ENCODE measurements at places on chromosomes 11 and 22. TPM values are rescaled to one million over a fixed set of nuclear protein-coding genes. Genes with fewer than 3 reads are reported as not detected.

GRCh38 chr11:79610678-79611077 lies 169.8 kb upstream of the TENM4 start:
- no peak for DNase-seq

DNA sequence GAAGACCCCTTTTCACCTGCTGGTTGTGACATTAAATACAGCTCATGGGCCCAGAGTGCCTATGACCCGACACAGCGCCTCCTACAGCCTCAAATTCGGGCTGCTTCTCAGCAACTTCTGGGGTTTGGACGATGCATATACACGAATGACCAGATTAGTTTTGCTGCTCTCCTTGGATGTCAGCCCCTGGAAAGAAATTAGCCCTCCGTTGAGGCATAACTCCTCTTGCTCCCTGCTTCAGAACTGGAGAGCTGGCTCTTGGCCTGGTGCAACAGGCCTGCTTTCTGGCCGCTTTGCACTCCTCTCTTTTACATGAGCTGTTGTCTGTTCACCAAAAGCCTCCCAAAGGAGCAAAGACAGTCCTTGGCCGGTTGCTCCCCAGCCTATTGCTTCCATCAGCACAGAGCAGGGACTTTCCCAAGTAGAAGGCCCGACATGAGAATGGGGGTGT lies 3.3 kb downstream of the TECTA start:
- peak; percentile 22 for DNase-seq

- DNase-seq: no peak
Observed at GRCh38 chr11:83543706-83544439, 257.7 kb upstream of the CCDC90B start.

GRCh38 chr11:369336-370018 lies at the start of gene B4GALNT4:
Gene B4GALNT4, plus strand, starts transcription at chr11:369499. Its CDS starts 305 bp downstream, at chr11:369804.
- no peak for DNase-seq

GRCh38 chr11:72842126-72842525 lies 27.9 kb downstream of the ATG16L2 start:
- no peak for DNase-seq

- DNase-seq: no peak
Observed at GRCh38 chr11:59076876-59077571, 9.1 kb upstream of the GLYATL1B start.

DNA sequence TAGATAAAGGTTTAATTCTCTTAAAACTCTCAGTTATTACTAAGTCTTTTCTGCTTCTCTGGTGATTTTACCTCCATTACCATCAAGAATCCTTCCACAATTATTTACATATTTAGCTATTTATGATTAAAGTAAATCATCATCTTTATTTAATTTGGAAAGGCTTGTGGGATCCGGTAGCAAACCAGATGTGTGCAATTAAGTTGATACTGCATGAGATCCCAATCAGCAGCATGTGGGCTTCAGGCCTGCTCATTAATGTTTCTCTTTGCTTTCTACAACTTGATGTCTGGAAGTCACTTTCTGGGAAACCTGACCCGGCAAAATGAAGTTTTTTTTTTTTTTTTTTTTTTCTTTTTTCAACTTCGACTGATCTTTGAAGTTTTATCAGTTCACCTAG lies 558.4 kb upstream of the ANO5 start:
- DNase-seq: no peak

DNA sequence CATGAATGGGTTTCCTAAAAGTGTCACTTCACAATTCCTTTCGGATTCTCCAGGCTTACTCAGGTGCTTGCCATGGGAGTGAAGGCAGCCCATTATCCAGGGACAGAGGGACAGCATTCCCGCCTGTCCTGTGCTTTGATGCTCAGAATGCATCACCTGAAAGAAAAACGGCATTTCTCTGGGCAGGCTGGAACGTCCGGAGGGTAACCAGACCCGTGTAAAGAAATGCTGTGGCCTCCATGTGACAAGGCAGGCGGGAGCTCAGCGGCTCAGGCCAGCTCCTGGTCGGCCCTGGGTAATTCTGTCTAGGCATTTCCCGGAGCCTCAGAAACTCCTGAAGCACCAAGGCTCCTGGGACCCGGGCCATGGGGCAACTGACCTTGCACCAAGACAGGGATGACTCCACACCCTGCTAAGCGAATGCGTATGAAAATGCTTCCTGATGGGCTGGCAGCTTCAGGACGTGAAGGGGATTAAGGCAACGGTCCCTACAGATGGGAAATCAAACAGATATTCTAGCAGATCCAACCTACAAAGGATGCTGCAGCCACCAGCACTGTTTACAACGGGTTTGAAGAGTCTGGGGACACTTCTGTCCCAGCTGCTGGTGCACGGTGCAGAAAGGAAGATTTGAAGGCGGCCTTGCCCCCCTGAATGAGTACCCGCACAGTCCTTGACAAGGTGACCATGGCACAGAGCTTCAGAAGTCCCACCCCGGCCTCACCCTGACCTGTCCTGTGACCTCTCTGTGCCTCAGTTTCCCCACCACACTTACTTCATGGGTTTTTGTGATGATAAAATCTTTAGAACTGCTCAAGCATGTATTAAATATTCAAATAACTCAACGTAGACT lies 13.6 kb upstream of the FGF3 start:
- no peak for DNase-seq

- peak; percentile 90 for DNase-seq
Observed at GRCh38 chr22:50507421-50507990, at the start of gene LMF2. Gene LMF2, minus strand, starts transcription at chr22:50507702. Its CDS starts 27 bp downstream, at chr22:50507675.

DNA sequence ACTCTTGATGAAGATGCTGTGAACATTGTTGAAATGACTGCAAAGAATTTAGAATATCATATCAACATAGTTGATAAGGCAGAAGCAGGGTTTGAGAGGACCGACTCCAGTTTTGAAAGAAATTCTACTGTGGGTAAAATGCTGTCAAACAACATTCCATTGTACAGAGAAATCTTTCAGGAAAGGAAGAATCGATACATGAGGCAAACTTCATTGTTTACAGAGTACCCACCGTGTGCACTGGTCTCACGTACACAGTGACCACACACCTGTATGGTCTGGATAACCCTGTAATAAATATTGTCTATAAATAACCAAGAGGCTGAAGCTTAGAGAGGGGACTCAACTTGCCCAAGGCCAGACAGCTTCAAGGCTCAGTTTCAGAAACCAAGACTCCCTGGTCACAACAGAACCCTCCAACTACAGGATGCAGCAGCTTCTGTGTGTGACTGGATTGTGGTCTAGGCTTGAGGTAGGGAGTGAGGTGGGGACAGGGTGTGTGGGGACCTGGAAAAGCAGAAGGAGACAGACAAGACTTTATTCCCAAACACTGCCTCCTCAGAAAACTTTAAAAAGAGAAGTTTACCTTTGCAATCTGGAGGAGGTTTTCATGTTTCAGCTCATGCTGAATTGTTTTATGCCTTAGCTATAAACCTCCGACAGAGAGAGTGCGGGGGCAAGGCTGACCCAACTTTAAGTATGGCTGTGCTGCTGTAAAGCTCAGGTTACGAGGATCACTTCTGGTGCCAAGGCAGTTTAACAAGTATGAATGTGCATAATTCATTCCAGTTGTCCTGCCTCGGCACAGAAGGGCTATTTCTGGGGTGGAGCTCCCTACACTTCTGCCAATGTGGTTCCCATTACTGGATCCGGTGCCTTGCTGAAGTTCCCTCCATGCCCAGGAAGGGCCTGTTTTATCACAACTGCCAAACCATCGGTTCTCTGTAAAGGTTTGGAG lies 372.6 kb upstream of the NARS2 start:
- DNase-seq: no peak

DNA sequence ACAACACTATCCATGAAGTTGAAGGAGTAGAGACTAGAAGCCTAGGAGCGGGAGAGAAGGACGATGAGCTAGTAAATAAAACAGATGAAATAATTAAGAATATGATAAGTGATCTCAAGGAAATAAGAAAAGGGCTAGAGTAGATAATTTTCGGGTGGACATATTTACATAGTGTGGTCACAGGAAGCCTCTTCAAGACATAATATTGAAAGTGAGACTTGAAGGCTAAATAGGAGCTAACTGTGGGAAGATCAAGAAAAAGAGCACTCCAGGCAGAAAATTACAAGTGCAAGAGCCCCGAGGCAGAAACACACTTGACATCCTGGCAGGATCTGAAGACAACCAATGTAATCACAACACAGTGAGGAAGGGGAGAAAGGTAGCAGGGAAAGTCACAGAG lies 11.9 kb upstream of the PPFIBP2 start:
- DNase-seq: no peak

GRCh38 chr11:45158210-45158731 lies 11.8 kb downstream of the PRDM11 start:
- DNase-seq: no peak

- no peak for DNase-seq
Observed at GRCh38 chr11:128757886-128758612, 64.2 kb downstream of the FLI1 start.

- no peak for DNase-seq
Observed at GRCh38 chr22:31814942-31815341, 61.1 kb downstream of the DEPDC5 start.

DNA sequence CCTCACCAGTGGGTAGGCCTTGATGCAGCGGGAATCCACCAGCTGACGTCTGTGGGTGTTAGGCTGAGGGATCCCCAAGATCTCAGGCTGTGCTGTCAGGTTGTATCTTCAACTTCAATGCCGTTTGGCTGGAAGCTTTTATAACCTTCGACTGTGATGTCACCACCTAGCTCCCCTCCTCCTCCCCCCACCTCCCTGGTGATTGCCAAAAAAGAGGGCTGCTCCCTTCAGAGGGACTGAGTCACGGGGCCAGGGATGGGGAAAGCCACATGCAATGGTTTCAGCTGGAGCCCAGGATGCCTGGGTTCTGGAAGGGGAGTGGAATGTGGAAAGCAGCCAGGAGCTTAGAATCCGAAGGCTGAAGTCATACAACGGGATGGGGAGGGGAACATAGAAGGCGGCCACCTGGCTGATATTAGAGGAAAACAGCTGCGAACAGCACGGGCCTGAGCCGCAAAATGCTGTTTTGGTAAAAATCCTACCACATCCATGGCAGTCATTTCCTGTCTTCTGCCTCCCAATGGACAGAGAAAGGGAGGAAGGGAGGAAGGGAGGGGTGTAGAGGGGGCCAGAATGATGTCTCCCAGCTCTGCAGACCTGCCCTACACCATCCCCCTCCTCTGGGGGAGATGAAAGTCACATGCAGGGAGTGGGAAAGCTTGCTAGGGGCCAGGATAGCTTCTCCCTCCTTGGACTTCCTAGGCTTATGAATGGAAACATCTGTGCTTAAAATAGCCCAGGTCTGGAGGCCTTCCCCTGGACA lies at the start of gene LRRN4CL:
LRRN4CL (minus strand) TSS at position 110 of the 763 bp plus-strand sequence. CDS start 1,022 bp downstream, outside the sequence.
- DNase-seq: peak; percentile 82

DNA sequence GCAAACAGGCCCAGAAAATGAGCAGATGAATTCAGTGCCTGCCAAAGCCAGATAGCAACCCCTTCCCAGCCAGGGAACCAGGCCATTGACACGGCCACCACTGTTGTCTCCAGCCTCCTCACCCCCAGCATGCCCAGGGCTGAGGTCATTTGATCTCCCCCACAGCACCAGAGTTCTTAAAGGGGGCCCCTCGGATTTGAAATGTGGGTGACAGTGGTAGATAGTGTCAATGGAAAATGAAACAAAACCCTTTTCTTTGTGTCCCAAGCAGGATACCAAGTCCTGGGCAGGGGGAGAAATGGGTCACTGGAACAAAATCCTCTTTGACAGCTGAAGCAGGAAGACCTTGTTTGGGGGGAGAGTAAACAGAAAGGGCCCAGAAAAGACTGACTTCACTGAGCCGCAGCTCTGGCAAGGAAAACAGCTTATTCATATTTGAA lies 14.3 kb upstream of the ACCSL start:
- no peak for DNase-seq

DNA sequence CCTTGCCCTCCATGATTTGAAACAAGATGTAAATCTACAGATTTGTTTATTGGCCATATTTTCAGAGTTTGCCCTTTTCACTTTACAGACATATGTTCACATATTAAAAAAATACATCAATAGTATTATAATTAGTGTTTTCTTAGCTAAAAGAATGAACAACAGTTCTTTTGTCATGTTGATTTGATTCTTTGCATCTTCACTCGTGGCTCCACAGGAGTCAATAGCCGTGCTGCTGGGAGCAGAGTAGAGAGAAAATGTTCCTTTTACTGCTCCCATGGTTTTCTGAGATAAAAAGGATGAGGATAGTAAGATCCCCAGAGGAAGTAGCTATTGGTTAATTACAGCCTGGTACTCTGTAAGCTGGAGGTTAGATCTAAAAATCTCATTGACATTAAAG lies 151.2 kb downstream of the PGR start:
- no peak for DNase-seq

DNA sequence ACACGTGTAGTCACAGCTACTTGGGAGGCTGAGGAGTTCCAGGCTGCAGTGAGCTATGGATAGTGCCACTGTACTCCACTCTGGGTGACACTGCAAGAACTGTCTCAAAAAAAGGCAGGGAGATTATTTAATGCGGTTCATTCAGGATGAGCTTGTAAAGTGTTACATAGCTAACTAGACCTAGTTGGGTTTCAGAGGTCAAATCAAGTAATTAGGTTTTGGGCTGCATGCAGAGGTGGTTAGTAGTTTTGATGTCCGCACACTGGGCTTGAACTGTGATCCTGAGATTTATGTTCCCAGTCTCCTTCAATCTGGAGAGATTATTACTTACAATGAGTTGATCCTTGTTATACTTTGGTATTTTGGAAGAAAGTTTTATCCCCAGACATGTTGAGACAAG lies 2.1 kb upstream of the RBM4 start:
- DNase-seq: no peak

DNA sequence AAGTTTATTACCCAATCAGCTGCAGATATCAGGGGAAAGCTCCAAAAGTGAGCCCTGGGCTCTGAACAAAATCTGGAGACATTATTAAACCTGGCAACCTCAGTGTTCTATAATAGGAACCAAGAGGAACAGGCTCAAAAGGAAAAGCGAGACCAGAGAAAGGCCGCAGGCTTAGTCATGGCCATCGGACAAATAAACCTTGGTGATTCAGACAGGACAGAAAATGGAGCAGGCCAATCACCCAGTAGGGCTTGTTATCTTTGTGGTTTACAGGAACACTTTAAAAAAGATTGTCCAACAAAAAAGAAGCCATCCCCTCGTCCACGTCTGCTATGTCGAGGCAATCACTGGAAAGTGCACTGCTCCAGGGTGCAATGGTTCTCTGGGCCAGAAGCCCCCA lies 7.7 kb upstream of the PANX1 start:
- no peak for DNase-seq

The ALDH3B1 gene
- polyA plus RNA-seq: 3.2 TPM

The RGL4 gene
- polyA plus RNA-seq: 0.59 TPM

The TMEM151A gene
- polyA plus RNA-seq: not detected

The CELSR1 gene
- polyA plus RNA-seq: 6.4 TPM

The MYRF gene
- polyA plus RNA-seq: 0.37 TPM

The OR8D1 gene
- polyA plus RNA-seq: not detected

The RRP8 gene
- polyA plus RNA-seq: 16.1 TPM

The OR10S1 gene
- polyA plus RNA-seq: not detected

The B4GAT1 gene
- polyA plus RNA-seq: 22.3 TPM

The OR52A1 gene
- not detected for polyA plus RNA-seq

The NCR3LG1 gene
- 0.29 TPM for polyA plus RNA-seq

Data from heart right ventricle (tissue), 16 donors.